CD4-positive, alpha-beta T cell treated with Interferon alpha-2 for 1 hour (primary cell): ENCODE measurements at places on chromosomes 5 and 9.

DNA sequence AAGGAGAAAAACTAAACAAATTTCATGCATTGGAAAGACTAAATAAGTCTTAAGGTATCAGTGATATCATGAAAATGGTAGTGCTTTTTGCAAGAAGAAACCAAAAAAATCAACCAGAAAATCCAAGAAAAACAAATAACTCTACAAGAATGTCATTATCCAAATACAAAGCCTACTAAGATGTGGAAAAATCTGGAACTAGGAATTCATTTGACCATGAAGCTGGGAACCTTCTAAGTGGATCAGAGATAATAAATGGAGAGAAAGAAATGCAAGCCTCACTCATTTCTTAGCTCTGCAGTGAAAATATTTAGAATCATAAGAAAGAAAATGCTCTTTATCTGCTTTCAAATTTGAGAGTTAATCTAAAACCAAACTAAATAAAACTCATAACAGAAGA, 51.3 kb downstream of the RASEF start:
- DNase-seq = no peak

- no peak for DNase-seq
These were observed 30.2 kb downstream of the LRRC70 start for GRCh38 chr5:62608529-62609511.

DNA sequence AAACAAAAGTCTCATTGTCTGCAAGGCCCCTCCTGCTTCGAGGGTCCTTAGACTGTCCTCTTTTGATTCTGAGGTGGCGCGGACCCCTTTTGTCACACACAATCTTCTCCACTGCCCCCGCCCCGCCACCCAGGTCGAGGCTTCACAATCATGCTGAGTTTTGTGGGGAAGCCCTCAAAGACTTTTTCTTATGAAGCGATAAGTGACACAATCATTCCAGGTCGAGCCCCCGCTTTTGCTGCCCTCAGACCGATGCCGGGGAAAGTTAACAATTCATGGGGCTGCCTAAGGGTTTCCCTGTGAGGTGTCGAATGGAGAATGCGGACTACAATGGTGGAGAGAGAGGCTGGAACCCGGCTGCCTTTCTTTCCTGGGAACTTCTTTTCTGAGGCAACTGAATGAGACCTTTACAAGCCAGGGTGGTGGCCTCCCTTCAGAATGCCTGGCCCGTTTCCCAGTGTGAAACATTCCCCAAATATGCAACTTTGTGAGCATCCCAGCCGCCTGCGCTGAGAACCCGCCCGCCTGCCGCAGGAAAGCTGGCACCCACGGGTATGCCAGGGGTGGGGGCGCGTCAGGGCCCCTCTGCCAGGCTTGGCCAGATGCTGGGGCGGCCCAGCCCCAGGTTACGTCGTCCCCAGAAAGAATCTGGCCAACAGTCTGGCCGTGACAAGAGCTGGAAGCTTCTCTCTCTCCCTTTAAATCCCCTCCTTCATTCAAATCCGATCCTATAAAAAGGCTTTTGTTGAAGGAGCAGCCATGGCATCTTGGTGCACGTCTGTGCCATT, 71.9 kb downstream of the MAP1B start:
- no peak for DNase-seq

DNA sequence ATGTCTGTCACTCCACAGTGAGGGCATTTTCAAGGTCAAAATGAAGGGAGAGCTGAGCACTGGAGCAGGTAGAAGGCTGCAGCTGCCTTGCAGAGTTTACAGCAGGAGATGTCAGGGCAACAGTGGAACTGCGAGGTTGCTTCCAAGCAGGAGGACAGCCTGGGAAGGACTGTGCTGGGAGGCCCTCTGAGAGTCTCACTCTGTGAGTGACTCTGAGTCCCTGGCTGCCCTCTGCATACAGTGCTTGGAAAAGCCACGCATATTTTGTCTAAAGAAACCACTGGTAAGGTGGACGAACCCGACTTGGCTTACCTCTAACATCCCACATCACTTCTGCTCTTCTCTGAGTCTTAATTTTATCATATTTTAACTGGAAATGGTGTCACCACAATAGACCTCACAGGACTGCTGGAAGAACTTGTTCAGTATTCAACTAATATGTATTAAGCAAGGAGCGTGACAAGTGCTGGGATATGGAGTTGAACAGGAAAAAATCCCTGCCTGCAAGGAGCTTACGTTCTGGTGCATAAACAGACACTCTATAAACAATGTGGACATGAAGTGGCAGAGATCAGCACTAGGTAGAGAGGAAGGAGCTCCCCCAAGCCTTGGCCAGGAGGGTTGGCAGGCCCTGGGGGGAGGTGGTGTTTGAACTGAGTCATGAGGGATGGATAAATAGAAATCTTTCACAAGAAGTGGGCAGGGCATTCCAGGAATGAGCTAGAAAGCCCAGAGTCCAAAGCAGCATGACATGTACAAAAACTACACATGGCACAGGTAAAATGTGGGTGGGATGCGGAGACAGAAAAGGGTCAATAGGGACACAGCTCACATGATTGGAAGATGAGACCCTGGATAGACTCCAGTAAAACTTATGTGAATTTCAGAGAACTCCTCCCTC, 64.0 kb upstream of the FOXE1 start:
- no peak for DNase-seq

GRCh38 chr5:2207109-2207399, 324.3 kb upstream of the IRX4 start:
- DNase-seq = no peak

DNA sequence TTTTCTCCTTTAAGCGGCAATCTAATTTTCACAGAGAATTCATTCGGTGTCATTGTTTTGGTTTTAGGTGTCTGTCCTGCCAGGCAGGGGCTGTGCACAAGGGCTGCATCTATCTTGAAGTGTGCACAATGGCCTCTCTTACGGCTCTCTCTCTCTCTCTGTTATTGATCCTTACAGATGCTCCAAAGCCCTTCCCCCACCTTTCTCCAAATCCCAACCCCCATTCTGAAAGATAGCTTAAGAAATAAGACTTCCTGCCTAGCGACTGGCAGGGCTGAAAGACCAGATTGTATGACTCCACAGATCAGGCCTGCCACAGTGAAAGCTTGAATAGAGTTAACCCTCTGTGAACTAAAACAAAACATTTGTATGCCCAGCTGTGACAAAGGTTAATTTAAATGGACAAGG, 86.5 kb upstream of the NR5A1 start:
- DNase-seq = no peak

GRCh38 chr5:147805030-147805454, 22.5 kb upstream of the JAKMIP2 start:
- peak; percentile 53 for DNase-seq
